ENCODE measurements at places on chromosomes 6 and 20.

GRCh38 chr6:97133067-97133466 is 149.9 kb downstream of the MMS22L start:
- DNase-seq, result peak; percentile 7

DNA sequence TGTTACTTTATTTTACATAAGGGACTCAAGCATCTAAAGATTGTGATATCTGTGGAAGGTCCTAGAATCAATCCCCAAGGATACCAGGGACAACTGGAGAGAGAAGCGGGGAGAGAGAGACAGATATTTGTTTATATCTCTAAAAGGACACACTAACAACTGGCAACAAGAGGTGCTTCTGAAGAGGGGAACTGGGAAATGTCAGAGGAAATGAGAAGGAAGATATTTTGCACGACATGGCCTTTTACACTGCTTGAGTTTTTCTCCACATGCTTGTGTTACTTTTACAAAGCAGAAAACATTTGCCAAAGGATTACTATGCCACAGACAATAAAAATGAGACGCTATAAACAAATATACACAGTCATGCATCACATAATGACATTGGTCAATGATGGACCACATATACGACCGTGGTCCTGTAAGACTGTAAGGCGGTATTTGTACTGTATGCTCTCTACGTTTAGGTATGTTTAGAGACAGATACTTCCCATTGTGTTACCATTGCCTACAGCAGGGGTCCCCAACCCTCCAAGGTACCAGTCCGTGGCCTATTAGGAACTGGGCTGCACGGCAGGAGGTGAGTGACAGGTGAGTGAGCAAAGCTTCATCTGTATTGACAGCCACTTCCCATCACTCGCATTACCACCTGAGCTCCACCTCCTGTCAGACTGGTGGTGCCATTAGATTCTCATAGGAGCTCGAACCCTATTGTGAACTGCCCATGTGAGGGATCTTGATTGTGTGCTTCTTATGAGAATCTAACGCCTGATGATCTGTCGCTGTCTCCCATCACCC is 64.6 kb upstream of the PTPN1 start:
- no peak for DNase-seq

DNA sequence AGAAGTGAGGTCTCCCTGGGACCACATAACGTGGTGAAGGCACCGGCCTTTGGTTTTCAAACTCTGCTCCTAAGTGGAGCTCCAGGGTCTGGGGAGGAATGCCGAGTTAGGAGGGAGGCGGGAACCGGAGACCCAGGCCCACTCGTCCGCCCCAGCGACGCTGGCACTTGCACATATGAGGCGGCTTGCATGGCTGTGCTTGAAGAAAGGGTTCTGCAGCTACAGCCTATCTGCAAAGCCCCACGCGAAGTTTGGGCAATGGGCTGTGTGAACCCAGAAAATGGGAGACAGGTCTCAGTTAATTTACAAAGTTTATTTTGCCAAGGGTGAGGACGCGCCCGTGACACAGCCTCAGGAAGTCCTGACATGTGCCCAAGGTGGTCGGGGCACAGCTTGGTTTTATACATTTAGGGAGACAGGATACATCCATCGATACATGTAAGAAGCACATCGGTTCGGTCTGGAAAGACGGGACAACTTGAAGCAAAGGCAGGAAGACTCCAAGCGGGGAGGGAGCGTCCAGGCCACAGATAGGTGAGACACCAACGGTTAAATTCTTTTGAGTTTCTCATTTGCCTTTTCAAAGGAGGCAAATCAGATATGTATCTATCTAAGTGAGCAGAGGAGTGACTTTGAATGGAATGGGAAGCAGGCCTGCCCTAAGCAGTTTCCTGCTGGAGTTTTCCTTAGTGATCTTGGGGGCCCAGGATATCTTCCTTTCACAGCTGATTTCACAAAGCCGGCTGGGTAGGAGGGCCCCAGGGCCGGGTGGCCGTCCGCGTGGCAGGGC is 782 bp upstream of the PCMTD2 start:
- DNase-seq, result no peak

GRCh38 chr6:63886341-63886740 is 250.7 kb downstream of the PHF3 start:
- no peak for DNase-seq

DNA sequence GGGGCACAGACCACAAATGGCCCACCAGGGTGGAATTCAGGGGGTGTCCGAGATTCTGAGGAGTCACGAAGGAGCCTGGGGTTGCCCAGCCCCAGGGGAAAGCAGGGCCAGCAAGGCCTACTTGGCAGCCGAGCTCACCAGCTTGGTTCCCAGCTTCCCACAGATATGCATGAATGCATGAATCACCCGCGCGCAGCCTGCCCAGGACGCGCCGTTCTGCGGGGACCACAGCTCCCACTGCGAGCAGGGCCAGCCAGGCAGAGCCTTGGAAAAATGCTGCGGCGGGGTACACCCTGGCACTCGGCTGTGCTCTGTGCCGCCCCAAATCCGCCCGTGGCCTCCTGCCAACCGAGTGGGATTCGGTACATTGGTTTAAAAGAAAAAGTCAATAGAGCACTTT is 211.0 kb downstream of the NFATC2 start:
- DNase-seq, result no peak

GRCh38 chr6:34926655-34927054 is 37.6 kb downstream of the ANKS1A start:
- no peak for DNase-seq

DNA sequence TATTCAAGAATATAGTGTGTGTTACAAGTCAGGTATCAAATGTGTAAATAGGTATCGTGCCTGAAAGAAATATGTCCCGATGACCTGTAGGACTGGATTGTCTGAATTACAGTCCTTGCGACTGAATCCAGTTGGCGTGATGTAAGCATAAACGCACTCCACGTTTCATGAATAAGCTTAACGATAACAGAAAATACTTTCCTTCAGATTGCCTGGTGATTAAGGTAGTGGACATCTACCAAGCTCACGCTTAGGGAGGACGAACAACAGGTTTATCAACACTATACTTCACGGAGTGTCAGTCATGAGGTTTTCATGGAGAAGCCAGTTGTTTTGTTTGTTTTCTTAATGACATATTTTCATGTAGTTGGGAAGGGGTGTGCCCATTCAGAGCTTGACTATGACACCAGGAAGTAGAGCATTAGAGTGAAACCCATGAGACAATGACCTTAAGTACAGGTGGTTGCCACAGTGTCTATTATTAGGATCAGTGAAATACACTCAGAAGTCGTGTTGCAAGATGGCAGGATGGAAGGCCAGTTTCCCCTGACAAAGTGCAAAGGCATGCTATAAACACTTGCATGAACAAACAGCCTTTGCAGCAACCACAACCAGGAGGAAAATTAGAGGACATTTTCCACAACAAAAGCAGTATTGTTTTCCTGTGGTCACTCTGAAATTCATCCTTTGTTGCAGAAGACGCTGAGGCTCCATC is 305.8 kb upstream of the PRDM1 start:
- no peak for DNase-seq

DNA sequence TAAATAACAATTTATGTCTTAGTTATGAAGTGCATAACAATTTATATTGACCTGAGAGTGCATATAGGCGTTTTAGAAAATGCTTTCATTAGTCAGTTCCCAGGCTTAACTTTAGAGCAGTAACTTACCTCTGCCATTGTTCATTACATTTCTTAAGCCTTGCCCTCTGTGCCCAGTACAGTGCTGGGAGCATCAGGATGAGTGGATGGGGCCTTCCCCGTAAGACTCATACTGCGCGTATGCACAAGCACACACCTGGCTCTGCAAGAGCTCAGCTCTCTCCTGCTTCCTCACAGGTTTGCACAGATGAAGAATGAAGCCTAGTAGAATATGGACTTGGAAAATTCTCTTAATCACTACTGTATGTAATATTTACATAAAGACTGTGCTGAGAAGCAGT is 125.0 kb downstream of the MAP3K4 start:
- no peak for DNase-seq

DNA sequence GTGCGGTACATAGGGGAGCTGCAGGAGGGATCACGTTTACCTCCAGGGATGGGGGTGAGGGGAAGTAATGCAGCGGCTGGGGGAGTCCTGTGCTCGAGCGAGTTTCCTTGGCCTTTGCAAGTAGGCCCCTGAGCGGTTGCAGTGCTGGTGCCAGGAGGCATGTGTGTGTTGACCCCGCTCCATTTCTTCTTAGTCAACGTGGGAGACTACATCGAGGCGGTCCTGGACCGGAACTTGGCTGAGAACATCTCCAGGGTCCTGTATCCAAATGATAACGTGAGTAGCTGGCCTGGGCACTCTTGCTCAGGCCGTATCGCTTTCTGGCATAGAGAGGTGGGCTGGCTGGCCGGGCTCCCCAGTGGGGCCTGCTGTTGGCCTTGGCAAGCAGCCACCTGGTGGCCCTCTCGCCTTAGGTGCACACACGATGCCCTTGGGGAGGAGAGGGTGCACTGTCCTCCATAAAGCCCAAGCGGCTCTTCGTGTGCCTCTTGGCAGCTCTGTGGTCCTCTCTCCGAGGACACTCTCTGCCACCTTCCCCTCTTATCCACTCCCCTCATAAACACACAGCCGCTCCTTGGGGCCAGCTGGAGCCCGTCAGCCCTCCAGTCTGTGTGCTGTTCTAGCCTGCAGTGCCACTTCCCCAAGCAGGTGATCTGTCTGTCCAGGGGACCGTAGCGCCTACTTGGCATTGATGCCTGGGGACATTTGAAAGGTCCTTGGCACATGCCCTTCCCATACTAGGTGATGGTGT is 29.3 kb downstream of the PYGB start:
- DNase-seq, result no peak

GRCh38 chr6:87333591-87334181 is 4.6 kb upstream of the GJB7 start:
- no peak for DNase-seq

GRCh38 chr6:137165375-137166246 is 7.8 kb downstream of the IL22RA2 start:
- DNase-seq, result no peak

- no peak for DNase-seq
Observed at GRCh38 chr20:22312744-22313346, 271.5 kb downstream of the FOXA2 start.

GRCh38 chr6:52839124-52840055 is 1.2 kb downstream of the GSTA5 start:
- DNase-seq, result no peak

GRCh38 chr6:37495244-37495934 is 4.3 kb downstream of the CCDC167 start:
- DNase-seq, result no peak

DNA sequence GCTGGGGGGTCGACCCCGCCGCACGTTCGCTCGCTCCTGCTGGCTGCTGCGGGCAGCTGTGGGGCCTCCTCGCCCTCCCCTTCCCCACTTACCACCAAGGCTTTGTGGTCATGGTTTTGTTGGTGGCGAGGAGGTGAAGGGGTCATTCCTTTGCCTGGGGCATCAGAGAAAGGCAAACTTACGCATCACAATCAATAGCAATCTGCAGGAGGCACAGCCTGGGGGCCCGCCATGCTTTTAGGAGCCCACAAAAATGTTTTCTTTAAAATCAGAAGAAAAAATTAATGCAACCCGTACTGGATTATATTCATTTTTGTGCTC is 137.0 kb downstream of the IMPG1 start:
- DNase-seq, result no peak

DNA sequence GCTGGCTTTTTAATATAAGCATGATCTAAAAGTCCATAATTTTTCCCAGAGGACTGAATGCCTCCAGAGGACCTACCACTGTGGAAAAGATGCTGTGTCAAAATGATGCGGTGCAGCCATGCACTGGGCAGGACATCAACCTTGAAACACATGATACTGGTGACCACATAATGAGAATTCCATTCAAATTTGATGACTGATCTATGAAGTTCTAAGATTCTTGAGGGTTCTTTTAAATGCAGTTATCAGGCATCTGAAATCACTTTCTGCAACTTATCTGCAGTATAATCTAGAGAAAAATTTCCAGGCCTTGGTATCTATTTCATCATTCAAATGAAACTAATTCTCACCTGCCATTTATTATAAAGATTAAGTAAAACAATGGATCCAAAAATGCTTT is 15.0 kb upstream of the MARCKS start:
- DNase-seq, result no peak

DNA sequence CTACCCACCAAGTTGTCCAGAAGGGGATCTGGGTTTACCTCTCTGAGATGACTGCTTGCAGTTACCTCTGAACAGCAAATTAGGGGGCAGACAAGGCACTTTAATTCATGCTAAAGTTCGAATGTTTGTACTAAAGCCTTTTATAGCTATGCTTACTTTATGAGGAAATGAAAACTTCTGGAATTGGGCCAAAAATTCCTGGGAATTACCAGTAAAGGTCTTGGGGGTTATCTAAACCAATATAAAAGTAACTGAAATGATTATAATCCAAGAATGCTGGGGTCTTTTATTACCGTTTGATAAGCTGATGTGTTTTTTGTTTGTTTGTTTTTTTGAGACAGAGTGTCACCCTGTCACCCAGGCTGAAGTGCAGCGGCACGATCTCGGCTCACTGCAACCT is 7.9 kb upstream of the LZTS3 start:
- no peak for DNase-seq

GRCh38 chr20:55348223-55348622 is 657.1 kb downstream of the CBLN4 start:
- DNase-seq, result no peak

DNA sequence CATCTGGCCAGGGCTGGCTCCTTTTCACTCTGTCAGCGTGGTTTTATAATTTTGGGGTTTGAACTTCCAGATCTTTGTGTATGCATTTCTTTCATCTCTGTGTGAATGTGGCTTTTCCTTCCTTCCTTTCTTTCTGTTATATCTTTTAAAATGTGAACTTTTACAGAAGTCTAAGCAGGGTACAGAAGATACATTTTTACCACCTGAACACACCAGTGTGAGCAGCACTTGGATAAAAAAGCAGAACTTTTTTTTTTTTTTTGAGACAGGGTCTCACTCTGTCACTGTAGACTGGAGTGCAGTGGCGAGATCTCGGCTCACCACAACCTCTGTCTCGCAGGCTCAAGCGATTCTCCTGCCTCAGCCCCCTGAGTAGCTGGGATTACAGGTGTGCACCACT is 20.5 kb downstream of the CEBPB start:
- no peak for DNase-seq

DNA sequence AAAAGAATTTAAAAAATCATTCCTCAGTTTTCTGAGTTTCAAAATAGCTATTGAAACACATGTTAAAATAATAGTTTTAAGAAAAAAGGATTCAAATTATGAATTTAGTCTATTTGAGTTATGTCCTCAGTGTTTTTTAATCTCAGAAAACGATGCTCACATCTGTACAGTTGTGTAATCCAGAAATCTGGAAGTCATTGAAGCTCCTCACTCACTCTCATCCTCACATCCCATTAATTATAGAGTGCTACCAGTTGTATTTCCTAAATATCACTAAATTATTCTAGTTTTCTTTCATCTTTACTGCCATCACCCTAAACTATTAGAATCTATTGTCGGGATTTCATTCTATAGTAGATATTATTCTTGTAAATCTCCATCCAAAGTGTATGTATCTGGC is 234.7 kb upstream of the RIMS1 start:
- no peak for DNase-seq

- DNase-seq, result no peak
Observed at GRCh38 chr6:106152952-106153351, 66.8 kb downstream of the PRDM1 start.

DNA sequence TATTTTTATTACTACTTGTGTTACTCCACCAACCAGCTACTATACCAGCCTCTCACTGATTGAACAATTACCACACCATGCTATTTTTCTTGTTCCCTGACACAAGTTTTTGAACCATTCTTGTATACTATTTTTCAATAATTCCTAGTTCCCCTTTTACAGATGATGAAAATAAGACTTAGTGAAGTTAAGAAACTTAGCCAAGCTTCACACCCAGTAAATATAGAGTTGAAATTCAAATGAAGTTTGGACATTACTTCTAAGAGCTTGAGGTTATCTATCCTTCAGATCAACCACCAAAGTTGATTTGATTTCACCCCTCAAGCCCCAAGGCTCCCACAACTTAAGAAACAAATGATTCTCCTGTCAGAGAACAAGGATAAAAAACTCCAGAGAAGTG is 13.1 kb upstream of the BCAS1 start:
- no peak for DNase-seq

All from cerebellum (tissue), 4 donors.